NCI-H446 (cell line): ENCODE measurements at places on chromosomes 4 and X.

GRCh38 chr4:67014592-67014991 lies 530.7 kb downstream of the CENPC start:
- DNase-seq, result no peak

DNA sequence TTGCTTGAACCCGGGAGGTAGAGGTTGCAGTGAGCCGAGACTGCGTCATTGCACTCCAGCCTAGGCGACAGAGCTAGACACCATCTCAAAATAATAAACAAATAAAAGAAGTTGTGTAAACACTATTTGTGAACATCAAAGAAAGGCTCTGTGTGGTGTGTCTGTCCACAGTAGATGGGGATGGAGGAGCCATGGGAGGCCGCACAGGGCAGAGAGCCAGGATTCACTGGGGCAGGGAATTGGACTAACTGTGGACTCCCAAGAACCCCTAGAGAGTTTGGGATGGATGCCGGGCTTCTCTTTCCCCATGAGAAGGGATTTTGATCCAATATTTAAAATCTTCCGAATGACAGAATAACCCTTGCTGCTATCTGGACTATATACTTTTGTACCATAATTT lies 26.5 kb downstream of the TBC1D1 start:
- DNase-seq, result no peak

DNA sequence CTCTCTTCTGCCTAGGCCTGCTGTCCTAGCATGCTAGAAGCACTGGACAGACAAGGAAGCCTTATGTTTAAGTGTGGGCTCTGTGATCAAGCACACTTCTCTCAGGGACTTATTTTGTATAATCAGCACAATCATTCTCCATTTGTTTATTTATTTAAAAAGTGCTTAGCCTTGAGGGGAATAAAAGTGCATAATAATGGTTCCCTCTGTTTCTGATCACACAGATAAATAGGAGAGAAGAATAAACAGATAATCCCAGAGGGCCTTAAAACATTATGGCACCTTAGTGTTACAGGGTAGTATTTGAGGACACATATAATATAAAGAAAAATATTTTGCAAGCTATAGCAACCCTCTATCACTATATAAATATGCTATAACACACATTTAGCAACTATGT lies 146.5 kb downstream of the UNC5C start:
- no peak for DNase-seq

GRCh38 chrX:43707812-43708548 lies 51.9 kb downstream of the MAOA start:
- no peak for DNase-seq

DNA sequence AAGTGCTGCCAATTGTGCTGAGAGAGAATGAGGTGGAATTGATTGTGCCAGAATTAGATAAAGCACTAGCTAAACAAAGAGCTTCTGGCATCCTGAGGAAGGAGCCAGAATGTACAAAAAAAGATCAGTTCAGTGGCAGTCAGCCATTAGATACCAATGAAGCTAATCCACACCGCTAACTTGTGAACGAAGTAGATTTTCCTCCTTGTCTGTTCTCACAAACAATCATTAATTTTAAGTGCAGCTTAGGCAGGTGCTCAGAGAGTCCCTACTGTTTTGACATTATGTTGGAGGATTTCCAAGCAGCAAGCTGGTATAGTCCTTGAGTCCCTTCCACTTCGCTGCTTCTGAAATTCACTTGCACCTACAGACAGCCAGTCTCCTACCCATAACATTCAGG lies 617.4 kb downstream of the CENPC start:
- peak; percentile 97 for DNase-seq

GRCh38 chr4:61243962-61244361 lies 43.8 kb downstream of the ADGRL3 start:
- DNase-seq, result no peak

DNA sequence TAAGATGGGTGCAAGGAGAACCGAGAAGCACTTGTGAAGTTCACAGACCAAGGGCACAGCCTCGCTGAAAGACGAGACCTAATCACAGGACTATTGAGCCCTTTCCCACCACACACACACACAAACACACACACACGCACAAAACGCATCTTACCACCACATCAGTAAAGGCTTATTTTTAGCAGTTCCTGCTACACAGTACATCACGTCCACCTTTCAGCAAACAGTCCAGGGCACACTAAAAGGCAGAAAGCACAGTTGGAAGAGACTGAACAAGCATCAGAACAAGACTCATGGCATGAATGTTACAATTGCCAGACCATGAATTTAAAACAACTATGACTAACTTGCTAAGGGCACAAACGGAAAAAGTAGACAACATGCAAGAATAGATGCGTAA lies 83.6 kb upstream of the MAPK10 start:
- no peak for DNase-seq

GRCh38 chr4:151649479-151649878 lies 111.3 kb downstream of the GATB start:
- DNase-seq, result no peak
